ENCODE measurements at places on chromosomes 2 and 18.

DNA sequence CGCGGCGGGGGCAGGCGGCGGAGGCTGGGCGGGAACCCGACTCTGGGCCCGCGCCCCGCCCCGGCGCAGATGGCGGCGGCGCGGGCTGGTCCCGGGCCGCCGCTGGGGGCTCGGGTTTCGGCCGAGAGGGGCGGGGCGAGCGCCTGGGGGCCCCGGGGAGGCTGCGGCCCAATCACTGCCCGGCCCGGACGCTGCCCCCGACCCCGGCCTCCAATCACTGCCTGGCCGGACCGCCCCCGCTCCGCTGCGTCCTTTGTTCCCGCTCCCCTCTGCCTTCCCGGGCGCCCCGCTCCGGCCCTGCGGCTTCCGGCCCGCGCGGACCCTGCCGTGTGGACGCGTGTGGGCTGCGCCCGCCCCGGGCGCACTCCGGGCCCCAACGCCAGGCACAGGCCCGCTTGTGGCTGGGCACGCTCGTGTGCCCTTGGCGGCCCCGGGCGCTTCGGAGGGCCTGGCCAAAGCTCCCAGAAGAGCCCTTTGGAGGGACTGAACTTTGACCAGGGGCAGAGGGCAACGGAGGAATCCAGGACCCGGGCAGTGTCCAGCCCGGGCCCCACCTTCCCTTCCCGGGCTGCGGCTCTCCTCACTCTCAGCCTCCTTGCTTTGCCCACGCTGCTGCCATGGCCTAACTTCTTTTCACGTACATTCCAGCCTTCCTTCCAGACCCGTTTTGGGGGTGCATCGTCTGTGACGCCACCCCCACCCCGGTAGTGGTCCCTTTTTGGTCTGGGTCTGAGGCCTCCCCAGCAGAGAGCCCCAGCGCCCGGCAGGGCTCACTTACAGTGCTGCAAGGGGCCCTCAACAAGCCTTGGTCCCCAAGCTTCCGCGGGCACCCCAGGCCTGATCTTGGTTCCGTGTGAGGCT is 27.1 kb upstream of the PTMA start:
- peak; percentile 69 for DNase-seq

GRCh38 chr2:85245891-85246290 is 81.9 kb downstream of the TGOLN2 start:
- no peak for DNase-seq

DNA sequence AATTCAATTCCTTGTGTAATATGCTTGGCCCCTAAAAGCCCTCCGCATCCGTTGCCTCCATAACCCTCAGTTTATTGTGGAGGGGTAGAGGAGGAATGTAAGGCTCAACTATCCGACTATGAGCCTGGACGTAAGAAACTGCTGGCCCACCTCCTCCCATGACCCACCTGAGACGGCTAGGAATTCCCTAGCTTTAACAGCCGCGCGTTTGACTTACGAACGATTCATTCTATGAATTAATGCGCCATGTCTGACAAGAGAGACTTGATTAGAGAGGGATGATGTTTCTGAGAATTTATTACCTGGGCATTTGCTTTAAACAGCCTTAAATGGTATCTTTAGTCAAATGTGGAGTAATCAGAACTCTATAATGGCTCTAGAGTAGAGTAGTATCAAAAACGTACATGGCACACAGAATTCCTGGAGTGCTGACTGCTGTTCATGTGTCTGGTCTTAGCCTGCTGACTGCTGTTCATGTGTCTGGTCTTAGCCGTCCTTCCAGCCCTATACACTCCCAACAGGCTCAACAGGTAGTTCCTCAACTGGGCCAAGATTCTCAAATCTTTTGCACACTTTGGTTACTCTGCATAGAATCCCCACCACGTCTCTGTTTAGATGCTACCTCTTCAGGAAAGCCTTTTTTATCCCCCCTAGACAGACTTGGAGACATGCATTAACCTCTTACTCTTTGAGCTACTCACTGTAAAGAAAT is 899 bp upstream of the GFPT1 start:
- no peak for DNase-seq

DNA sequence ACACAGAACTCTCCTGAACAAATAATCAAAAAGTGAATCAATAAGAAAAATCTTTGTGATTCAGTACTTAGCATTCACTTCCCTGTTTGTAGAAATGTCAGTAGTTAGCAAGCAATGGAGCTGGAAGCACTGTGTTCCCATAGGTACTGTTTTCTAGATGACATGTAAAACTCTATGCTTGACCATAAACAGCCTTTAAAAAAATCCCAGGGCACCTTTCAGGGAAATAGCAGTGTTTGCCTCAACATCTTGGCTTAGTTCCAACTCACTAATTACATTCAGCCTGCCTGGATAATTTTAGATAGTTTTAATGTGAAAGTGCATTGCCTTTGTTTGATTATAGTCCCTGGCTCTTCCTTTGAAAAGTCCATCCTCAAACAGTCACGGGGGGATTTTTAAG is 721.8 kb downstream of the ERBB4 start:
- DNase-seq, result peak; percentile 23
